ENCODE measurements at places on chromosomes 7 and 10. TPM values are rescaled to one million over a fixed set of nuclear protein-coding genes. Genes with fewer than 3 reads are reported as not detected.

- DNase-seq, result no peak
These were observed 145.1 kb upstream of the C7orf33 start for GRCh38 chr7:148445260-148446044.

The TRIM74 gene
- not detected for total RNA-seq

GRCh38 chr10:110840225-110840922 is 31.4 kb upstream of the PDCD4 start:
- no peak for DNase-seq

The POLR3A gene
- 16.2 TPM for total RNA-seq

DNA sequence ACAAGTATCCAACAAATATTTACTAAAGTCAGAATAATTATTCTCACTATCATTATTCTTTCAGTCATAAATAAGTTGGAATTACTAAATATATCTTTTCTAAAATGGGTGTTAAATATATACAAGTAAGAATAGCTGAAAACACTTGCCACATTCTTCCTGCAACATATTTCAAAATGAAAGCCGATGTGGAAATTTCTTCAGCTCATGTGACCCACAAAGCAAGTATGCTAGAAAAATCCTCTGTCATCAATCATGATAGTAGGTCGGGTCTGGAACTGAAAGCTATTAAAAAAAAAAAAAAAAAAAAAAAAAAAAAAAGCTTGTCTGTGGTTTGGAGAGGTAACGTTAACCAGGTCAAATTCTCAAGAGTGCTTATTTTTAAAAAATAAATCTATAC is 344.7 kb downstream of the NEBL start:
- DNase-seq, result no peak

The FLNC gene
- 93.7 TPM for total RNA-seq

The SH3PXD2A gene
- 27.7 TPM for total RNA-seq

DNA sequence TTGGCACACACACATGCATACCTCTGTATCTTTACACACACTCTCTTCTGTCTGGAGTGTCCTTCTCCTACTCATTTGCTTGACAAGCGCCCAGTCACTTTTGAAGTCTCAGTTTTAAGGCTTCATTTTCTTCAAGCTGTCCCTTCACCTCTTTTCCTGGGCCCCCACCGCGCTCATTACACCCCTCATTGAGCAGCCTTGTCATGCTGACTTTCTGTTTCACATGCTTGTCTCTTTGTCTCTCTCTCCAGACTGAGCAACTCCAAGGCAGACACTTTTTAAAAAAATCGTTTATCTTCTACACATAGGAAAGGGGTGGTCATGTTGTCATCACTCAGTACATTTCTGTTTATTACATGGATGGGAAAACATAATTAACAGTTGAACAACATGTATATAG is 225.2 kb upstream of the FZD1 start:
- no peak for DNase-seq

Data from osteoblast (primary cell).